NB4 (cell line): ENCODE measurements at places on chromosomes 4 and X.
A peak's percentile ranks its signal among the peaks of the same experiment; 100 is the strongest.

DNA sequence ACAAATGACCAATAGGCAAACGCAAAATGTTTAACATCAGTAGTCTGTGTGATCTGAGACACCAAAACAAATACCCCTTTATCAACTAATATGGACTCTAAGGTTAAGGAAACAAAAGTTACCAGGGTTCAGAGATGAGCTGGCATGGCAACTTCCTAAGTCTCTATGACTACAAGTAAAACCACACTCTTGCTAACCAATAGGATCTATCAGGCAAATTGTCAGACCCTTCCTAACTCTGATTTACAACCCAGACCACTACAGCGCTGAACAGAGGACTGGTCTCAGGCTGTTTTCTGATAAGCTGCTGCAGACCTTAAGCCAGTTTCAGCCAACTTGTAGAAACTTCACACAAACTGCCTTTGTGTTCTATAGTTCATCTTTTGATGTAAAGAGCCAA, 608.0 kb downstream of the TLL1 start:
- no peak for DNase-seq

DNA sequence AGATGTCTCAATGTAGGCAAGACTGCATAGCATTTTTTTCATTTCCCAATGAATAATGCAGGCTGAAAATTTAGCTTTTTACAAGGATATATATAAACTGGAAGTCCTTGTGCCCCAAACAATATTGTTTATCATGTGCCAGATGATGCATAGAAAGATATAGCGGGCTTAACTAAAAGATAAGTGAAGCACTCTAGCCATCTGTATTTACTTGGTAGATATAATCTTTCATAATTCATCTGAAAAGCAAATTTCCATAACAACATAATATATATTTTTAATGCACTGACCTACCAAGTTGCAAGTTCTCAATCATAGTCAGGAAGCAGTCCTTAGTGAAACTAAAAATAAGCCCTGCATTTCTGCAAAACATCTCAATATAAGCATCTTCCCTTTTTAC, 653.3 kb downstream of the NLGN4X start:
- DNase-seq = no peak

DNA sequence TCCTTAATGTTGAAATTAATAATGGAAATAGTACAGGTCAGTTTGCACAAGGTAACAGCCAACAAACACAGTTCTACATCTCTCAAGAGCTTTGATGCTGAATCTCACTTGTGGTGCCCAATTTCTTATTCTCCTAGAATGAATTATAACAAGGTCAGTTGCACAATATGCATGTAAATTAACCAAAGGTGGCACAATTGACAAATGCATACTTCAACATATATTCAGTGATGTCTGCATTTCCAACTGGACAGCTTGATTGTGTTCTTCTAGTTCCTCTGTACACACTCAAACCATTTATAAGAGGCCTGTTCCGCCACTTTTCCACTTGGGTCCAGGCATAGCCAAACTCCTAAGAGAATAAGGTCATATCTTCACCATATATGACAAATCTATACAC, 210.3 kb upstream of the EPHA5 start:
- peak; percentile 19 for DNase-seq

GRCh38 chr4:39472396-39472795, 13.5 kb downstream of the LIAS start:
- DNase-seq = no peak

GRCh38 chrX:25527156-25527555, 511.4 kb upstream of the ARX start:
- no peak for DNase-seq

DNA sequence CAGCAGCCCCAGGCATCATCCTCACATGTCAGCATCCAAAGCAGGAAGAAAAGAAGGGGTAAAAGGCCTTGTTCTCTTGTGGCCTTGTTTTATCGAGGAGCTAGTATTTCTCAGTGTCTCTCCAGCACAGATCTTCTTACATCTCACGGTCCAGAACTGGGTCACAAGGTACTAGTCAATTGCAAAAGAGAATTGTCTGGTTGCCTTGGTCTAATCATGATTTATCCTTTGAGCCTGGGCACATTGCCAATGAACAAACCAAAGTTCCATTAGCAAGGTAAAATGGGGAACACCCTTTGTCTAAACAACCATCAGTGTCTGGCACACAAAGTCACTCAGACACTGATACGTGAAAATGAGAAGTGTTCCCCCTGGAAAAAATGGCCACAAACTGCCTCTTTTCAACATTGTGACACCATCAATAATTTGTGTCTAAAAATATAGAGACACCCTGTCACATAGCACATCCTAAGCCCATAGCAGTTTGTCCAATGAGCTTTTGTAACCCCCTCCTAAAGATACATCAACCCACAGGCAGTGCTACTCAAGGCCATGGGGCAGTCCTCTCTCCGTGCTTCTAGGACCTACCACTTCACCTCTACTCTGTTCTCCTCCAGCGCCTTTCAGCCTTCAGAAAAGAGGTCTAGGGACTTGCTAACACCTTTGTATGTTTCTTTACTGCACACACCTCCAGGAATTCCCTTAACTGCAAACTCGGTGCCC, 534.4 kb downstream of the MID1IP1 start:
- DNase-seq = no peak

DNA sequence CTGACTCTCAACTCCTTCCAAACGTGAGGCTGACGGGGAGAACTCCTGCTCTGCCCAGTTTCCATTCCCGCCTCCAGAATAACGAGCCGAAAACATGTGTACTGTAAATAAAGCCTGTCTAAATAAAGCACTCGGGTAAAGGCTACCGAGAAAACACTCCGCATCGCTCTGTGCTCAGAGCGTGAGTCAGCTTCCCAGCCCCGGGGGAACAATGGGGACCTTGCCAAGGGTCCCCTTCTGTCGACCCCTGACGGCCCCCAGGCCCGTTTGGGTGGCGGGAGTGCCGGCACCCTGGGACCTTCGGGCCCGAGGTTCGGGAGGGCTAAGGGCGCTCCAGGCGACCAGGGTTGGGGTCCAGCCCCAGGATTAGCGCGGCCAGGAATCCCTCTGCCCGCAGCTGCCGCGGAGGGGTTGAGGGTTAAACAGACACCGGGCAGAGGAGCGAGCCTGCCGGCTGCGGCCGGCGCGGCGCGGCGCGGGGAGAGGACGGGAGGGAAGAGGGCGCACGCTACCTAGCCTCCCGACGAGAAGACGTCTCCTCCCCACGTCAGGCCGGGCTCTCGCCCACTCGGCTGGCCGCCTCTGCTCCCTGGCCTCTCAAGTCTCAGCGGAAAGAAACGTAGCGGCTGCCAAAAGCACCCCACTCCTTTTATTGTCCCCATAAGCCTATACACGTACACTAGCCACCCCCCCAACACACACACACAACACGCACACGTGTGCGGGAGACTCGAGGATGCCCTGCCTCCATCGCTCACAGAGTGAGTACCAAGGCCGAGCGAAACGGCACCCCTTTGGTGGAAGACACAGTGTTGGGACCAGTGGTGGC, 85.5 kb downstream of the BCOR start:
- DNase-seq = peak; percentile 70

- no peak for DNase-seq
Measured at GRCh38 chr4:177740563-177740962, 298.3 kb upstream of the AGA start.

DNA sequence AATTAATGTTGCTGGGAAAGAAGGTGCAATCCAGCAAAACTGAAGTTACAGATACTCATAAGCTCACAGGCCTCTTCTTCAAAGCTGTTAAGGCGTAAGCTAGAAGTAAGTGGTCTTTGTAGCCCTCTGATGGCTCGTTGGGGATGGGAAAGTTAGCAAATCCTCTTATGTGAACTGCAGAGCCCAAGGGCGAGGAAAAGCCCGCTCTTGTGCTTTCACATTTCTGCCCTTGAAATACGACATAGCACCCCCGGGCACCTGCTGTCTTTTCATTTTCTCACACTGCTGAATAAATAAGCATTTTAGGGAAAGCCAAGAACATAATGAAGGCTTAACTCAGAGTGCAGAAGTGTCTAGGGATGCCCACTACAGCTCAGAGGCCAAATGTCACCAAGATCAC, 73.1 kb upstream of the SORBS2 start:
- no peak for DNase-seq

- DNase-seq = peak; percentile 28
Measured at GRCh38 chrX:153973127-153974002, 811 bp downstream of the TMEM187 start.

GRCh38 chr4:39043058-39043860, 11.1 kb upstream of the TMEM156 start:
- peak; percentile 39 for DNase-seq

DNA sequence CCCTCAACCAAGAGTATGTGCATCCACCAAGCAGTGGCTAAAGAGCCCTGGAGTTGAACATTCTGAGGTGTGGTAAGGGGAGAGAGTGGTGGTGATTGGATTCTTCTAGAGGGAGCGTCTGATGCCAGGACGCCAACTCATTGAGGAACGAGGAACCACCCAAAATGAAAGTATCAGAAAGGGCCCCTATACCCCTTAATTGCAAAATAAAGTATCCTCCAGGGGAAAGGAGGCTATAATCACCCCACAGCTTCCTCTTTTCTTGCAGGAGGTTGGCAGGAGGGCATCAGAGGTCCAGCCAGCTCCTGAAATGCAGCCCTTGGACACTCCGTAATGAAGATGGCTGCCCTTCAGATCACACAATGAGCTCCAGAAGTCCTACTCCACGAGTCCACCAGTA, 5.3 kb upstream of the KIAA1210 start:
- DNase-seq = peak; percentile 71

DNA sequence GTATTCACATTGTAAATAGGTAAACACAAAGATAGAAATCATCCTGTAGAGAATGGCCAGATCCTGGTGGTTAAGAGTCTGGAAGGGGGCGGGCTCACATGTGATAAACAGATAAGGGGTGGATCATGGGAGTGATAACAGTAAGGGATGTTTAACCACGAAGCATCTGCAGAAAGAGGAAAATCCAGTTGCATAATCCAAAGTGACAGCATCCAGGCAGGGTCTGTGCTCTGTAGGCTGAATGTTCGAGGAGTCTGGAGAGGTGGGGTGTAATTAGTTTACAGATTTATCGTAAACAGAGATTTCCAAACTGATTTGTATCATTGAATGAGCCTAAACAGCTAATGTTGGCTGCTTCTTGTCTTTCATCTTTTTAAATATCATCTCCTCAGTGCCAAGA, 1009.8 kb upstream of the SLIT2 start:
- DNase-seq = no peak

GRCh38 chrX:24030597-24030996, 3.6 kb upstream of the KLHL15 start:
- DNase-seq = no peak

DNA sequence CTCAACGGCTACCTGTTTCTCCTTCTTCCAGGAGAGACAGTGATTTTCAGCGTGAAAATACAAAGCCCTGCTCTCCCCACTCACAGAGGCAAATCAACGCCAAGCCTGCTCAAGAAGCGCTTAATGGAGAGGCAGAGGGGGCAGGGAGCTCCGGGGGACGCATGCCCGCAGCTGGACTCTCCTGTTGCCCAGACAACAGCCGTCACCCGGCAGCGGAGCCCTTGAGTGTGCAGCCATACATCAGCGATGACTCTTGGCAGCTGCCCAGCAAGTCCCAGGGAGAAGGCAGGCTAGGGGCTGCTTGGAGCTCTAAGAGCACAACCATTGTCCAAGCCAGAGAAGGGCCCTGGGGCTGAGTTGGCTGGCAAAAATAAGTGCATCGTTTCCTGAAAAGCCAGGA, 71.0 kb upstream of the AFAP1 start:
- DNase-seq = no peak

DNA sequence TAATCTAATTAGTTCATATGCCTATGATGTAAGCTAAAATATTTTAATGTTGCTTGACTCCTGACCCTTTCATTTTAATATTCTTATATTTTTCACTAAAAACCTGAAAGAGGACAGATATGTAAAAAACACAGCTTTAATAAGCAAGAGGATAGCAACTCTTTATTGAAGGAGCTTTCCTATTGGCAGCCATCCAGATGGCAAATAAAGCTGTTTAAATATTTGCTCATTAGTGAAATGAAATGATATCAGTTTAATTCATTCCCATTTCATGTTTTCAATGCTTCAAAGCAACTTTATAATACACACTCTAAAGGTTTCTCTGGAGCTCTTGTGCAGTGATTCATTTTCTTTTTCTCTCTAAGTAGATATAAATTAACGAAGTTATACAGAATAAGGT, 473.4 kb downstream of the PCDH7 start:
- no peak for DNase-seq

- no peak for DNase-seq
Measured at GRCh38 chr4:182197611-182198010, 45.6 kb upstream of the TENM3 start.

GRCh38 chrX:155326610-155327009, 7.8 kb downstream of the CLIC2 start:
- no peak for DNase-seq

DNA sequence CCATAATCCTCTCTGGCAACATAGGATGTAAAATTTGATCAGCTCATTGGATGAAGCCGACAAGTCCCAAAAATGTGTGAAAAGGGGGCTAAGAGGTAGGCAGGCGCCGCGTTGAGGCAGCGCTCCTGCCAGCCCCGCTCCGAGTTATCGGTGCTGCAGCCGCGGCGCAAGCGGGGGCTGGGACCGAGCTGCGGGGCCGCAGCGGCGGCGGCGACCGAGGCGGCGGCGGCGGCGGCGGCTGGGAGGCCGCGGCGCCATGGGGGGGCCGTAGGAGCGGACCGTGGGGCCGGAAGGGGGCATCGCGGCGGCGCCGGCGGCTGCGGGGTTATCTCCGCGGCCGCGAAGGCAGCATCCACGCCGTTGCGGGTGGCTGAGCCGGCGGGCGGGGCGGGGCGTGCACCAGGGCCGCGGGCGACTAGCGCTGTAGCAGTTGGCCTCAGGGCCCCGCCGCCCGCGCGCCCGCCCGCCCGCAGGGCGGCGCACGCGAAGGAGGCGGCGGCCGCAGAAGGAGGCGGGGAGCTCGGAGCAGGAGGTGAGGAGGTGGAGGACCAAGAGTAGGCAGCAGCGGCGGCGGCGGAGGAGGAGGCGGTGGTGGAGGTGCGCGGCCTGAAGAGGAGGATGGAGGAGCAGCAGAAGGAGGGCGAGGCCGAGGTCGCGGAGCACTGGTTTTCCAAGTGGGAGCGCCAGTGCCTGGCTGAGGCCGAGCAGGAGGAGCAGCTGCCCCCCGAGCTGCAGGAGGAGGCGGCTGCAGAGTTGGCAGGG, 126.0 kb upstream of the CXorf66 start:
- DNase-seq = no peak

DNA sequence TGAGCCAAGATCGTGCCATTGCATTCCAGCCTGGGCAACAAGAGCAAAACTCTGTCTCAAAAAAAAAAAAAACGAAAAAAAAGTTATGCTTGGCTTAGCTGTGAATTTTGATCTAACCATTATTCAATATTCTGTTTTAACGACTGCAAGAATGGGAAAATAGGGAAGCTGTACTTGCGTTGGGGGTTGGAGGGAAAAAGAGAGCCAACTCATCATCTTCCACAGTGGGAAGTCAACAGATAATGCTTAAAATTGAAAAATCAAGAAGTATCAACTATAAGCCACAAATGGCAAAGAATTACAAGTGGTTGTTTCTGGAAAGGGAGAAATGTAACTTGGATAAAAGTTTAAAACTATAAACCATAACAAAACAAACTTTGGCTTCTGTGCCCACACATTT, 2.9 kb downstream of the TEC start:
- DNase-seq = no peak

DNA sequence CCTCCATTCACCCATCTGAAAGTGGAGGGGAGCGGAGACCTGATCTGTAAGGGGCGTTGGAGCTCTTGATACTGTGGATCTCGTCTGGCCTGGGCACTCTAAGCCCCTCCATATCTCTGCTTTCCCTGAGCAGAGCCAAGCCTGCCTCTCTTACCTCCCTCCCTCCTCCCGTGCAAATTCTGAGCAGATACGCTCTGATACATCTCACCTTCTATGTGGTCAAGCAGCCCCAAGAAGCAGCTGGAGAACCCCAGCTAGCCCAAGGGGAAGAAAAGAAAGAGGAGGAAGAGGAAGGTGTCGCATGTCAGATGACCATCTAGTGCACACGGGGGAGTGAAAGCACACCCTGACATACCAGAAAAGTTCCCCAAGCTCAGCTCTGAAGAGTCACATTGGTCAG, 1.9 kb upstream of the DGAT2L6 start:
- DNase-seq = peak; percentile 43
